Spleen (tissue), 13 donors: ENCODE measurements at places on chromosomes 2 and 18. TPM values are rescaled to one million over a fixed set of nuclear protein-coding genes. Genes with fewer than 3 reads are reported as not detected.

Gene CKAP2L
- total RNA-seq, result 1.3 TPM

Gene NBAS
- 47.4 TPM for total RNA-seq

Gene GYPC
- 138 TPM for total RNA-seq

Gene RAB6C
- total RNA-seq, result 0.79 TPM

Gene DCDC2C
- not detected for total RNA-seq

Gene NEU2
- total RNA-seq, result not detected

GRCh38 chr2:217989221-217989948, 13.4 kb downstream of the TNS1 start:
- DNase-seq, result peak; percentile 58
- H3K36me3 ChIP-seq, result no peaks in the 10 kb centered on the region
- no peak overlapping the region for H3K4me3 ChIP-seq
- H3K4me1 ChIP-seq, result peaks cover 35% of the 10 kb centered on the region
- H3K27ac ChIP-seq, result peak overlapping the region; percentile 58

GRCh38 chr2:190674966-190675650, 26.2 kb downstream of the NAB1 start:
- H3K27ac ChIP-seq, result peak overlapping the region; percentile 26
- DNase-seq, result no peak
- no peaks in the 10 kb centered on the region for H3K27me3 ChIP-seq
- peaks cover 50% of the 10 kb centered on the region for H3K36me3 ChIP-seq
- H3K4me1 ChIP-seq, result peaks cover 15% of the 10 kb centered on the region
- H3K4me3 ChIP-seq, result no peak overlapping the region

GRCh38 chr2:101036562-101036961, 34.5 kb downstream of the RPL31 start:
- no peak overlapping the region for H3K4me3 ChIP-seq
- H3K4me1 ChIP-seq, result peaks cover 26% of the 10 kb centered on the region
- no peak overlapping the region for H3K27ac ChIP-seq
- no peak for DNase-seq
- peaks cover 9% of the 10 kb centered on the region for H3K36me3 ChIP-seq
- no peaks in the 10 kb centered on the region for H3K27me3 ChIP-seq

GRCh38 chr18:275486-275885, 7.6 kb upstream of the THOC1 start:
- H3K27ac ChIP-seq, result no peak overlapping the region
- no peaks in the 10 kb centered on the region for H3K4me1 ChIP-seq
- DNase-seq, result peak; percentile 74

DNA sequence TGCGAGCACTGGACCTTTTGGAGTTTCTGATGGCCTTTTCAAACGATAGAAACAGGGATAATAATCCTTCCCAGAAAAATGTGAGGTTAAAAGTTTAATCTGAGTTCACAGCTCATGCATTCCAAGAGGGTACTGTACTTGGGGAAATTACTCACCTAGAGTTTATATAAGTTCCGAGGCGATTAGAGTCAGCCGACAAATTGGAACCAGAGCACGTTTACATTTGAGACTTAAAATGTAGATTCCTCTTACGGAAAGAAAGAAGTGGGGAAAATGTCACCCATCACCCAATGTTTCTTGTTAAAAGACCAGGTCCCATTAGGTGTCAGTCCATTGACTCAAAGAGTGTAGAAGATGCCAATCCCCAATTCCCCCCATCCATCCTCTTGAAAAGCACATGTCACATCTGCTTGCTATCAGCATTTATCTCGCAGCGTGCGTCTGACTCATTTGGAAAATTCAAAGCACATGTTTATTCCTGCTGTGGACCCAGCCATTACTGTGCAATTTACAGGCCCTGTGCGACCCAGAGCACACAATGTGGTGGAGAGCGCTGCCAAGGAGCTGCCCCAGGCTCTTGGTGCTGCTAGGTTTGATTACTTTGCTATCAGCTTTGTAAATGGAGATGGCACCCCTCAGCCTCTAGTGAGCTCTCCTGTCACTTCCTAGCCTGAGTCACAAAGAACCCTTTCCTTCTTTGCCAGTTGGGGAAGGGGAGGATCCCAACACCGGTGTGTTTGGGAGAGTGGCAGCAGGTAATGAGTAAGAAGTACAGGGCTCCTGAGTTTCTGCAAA, 104.8 kb downstream of the COLEC12 start:
- no peak overlapping the region for H3K27ac ChIP-seq
- no peaks in the 10 kb centered on the region for H3K27me3 ChIP-seq
- H3K4me1 ChIP-seq, result no peaks in the 10 kb centered on the region
- no peak overlapping the region for H3K4me3 ChIP-seq
- DNase-seq, result no peak

GRCh38 chr2:220396287-220396686, 768.9 kb downstream of the SLC4A3 start:
- H3K27me3 ChIP-seq, result no peaks in the 10 kb centered on the region
- H3K36me3 ChIP-seq, result no peaks in the 10 kb centered on the region
- DNase-seq, result no peak

- no peaks in the 10 kb centered on the region for H3K36me3 ChIP-seq
- no peak overlapping the region for H3K4me3 ChIP-seq
- H3K4me1 ChIP-seq, result no peaks in the 10 kb centered on the region
- H3K27ac ChIP-seq, result peak overlapping the region; percentile 40
- H3K27me3 ChIP-seq, result no peaks in the 10 kb centered on the region
Measured at GRCh38 chr2:191758518-191759507, 80.9 kb downstream of the NABP1 start.

DNA sequence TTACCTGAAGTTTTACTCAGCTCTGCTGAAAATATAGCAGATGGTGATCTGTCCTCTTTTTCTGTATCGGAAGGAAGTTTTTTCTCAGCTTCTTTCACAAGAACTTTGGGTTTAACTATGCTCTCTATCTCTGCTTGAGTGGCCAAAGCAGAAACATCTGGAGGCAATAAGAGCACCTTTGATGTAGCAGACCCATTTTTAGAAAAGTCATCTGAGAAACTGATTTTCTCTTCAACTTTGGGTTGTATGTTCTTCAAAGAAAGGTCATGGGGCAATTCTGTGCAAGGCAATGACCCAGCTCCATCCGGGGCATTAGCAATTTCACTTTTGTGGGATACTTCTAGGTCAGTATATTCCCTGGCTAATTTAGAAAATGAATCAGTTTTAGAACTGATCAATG, 25.2 kb downstream of the RTN4 start:
- no peak overlapping the region for H3K4me3 ChIP-seq
- H3K27me3 ChIP-seq, result no peaks in the 10 kb centered on the region
- no peak for DNase-seq
- H3K36me3 ChIP-seq, result no peaks in the 10 kb centered on the region
- H3K27ac ChIP-seq, result peak overlapping the region; percentile 45

- H3K4me3 ChIP-seq, result no peak overlapping the region
- H3K27me3 ChIP-seq, result no peaks in the 10 kb centered on the region
- no peak overlapping the region for H3K27ac ChIP-seq
- DNase-seq, result no peak
- H3K4me1 ChIP-seq, result no peaks in the 10 kb centered on the region
Measured at GRCh38 chr2:17355608-17356329, 162.5 kb downstream of the RAD51AP2 start.
